Activated naive CD4-positive, alpha-beta T cell treated with anti-CD3 and anti-CD28 coated beads for 36 hours (primary cell): ENCODE measurements at places on chromosomes 4 and X. TPM values are rescaled to one million over a fixed set of nuclear protein-coding genes. Genes with fewer than 3 reads are reported as not detected.

Gene USP17L18
- not detected for total RNA-seq

DNA sequence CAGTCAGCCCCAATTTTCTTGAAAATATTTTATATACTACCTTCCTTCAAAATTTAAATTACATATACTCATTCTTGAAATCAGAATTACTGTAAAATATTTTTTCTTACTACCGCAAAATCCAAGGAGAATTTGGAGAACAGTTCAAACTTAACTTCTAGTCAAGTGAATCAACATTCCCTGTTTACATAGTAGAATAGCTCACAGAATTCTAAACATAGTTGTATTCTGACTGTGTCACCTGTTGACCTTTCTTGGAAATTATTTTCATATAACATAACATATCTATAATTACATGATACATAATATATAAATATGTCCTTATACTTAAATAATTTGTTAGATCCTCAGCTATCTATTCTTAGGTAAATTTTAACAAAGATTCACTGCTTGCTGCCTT lies 31.0 kb upstream of the FGF5 start:
- DNase-seq, result no peak
- H3K27ac ChIP-seq, result no peak overlapping the region
- H3K4me1 ChIP-seq, result no peaks in the 10 kb centered on the region

- H3K27me3 ChIP-seq, result no peaks in the 10 kb centered on the region
- no peaks in the 10 kb centered on the region for H3K36me3 ChIP-seq
- no peak overlapping the region for H3K27ac ChIP-seq
- no peak for DNase-seq
These were observed 416.7 kb downstream of the ZIC3 start for GRCh38 chrX:137982472-137983172.

- no peaks in the 10 kb centered on the region for H3K4me1 ChIP-seq
- H3K36me3 ChIP-seq, result no peaks in the 10 kb centered on the region
- H3K27ac ChIP-seq, result no peak overlapping the region
- DNase-seq, result no peak
- no peak overlapping the region for H3K4me3 ChIP-seq
These were observed 82.9 kb upstream of the TMEM150C start for GRCh38 chr4:82644734-82645126.
